ENCODE measurements at places on chromosomes 5 and 9.

DNA sequence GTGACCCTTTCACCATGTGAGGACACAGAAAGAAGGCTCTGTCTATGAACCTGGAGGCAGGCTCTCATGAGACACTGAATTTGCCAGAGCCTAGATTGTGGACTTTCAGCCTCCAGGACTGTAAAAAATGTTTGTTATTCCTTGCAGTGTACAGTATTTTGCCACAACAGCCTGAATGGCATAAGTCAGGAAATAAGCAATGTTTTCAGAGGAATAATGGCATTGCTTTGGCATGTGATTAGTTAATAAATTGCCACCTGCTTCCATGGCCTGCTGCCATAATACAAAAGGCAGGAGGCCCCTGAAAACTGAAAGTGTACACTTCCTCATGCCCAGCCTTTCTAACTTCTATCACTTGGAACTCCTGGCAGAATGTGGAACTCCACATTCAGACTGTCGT is 408.1 kb downstream of the GADD45G start:
- no peak for DNase-seq

DNA sequence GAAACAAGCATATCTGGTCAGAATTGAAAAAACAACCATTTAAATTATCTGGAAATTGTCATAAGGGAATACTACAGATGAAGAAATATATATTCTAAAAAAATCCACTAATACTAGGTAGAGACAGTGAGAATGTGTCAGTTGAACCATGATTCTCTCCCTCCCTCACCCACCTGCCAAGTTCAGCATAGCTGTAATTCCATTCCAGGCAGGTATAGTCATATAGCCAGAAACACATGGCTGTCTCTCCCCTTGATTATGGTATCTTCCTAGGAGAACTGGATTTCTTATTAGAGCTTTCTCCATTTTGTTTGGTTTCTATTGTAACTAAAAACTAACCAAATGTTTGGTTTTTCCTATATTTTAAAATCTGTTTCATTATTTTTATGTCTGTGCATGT is 509.2 kb downstream of the CDH10 start:
- no peak for DNase-seq

- no peak for DNase-seq
Observed at GRCh38 chr9:135095470-135096407, 8.3 kb downstream of the OLFM1 start.

GRCh38 chr5:170393235-170393634 is 4.1 kb upstream of the KCNMB1 start:
- peak; percentile 44 for DNase-seq

DNA sequence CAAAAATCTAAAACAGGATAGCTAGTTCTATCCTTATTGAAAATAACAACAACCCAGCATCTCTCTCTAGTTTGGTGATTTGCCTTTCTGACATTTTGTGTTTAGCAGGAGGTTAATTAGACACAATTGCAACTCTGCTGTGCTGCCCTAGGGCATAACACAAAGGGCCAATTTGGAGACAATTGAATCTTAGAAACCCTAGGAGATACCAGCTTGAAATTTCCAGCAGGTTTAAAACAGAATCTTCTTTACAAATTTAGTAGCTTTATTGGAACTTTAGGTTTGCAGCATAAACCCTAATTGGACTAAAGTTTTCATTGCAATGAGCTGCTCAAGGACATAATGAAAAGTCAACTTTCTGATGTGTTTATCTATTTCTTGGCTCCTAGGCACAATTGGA is 166.7 kb upstream of the FER start:
- DNase-seq: no peak

DNA sequence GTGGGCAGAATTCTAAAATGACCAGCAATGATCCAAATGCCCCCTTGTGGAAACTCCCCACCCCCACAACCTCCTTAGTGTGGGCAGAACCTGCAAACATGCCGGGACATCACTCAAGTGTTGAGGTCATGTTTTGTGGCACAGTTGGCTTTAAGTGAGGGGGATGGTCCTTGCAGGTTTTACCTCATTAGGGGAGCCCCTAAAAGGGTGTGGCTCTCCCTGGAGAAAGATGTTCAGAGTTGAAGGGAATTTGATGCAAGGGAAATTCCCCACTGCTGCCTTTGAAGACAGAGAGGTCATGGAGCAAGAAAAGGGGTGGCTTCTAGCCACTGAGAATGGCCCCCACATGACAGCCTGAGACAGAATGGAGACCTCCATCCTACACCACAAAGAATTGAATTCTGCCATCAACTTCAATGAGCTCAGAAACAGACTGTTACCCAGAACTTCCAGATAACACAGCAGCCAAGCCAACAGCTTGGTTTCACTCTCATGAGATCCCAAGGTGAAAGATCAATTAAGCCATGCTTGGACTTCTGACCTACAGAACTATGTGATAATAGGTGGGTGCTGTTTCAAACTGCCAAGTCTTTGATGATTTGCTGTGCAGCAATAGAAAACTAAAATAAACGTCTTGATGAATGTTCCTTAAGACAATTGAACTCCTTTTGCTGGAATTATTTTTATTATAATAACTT is 103.4 kb downstream of the MED10 start:
- DNase-seq: no peak
